ENCODE measurements at places on chromosomes 3 and 15.

GRCh38 chr15:72503147-72503546 is 29.0 kb downstream of the ARIH1 start:
- DNase-seq = no peak

- no peak for DNase-seq
Observed at GRCh38 chr3:140103986-140104645, 169.1 kb downstream of the CLSTN2 start.

DNA sequence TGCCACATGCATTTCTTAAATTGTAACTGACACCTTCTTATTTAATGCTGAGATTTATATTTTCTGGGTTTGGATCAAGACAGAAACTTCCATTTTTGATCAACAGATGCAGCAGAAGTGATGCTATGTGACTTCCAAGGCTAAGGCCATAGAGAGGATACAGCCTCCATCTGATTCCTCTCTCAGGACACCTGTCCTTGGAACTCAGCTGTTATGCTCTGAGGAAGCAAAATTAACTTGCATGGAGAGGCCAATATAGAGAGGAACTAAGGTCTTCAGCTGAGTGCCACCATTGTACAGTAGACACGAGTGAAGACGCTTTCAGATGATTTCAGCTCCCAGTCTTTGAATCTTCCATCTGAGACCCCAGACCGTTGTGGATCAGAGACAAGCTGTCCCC is 296.9 kb upstream of the TBL1XR1 start:
- DNase-seq = no peak

- no peak for DNase-seq
Observed at GRCh38 chr3:111812701-111813100, 46.4 kb upstream of the PHLDB2 start.

GRCh38 chr3:132549890-132550578 is 47.0 kb upstream of the ACKR4 start:
- peak; percentile 42 for DNase-seq

All from activated T-cell treated with anti-CD3 and anti-CD28 coated beads, Interleukin-2, amount 50 U/mL, for 48 hours (primary cell).